ENCODE measurements at places on chromosomes 4 and X. TPM values are rescaled to one million over a fixed set of nuclear protein-coding genes. Genes with fewer than 3 reads are reported as not detected.

Gene ART3
- total RNA-seq, result not detected

Gene COL4A6
- 3.8 TPM for total RNA-seq

Gene FGF2
- 40.9 TPM for total RNA-seq

Gene EREG
- total RNA-seq, result 0.11 TPM

Gene DCAF8L2
- total RNA-seq, result not detected

Gene LPAR4
- 0.12 TPM for total RNA-seq

Gene UBQLN2
- 9.3 TPM for total RNA-seq

Gene KLKB1
- not detected for total RNA-seq

Gene HGFAC
- total RNA-seq, result not detected

Gene TMSB15A
- total RNA-seq, result 8.7 TPM

Gene KIT
- total RNA-seq, result 0.89 TPM

Gene HPSE
- total RNA-seq, result 0.75 TPM

Gene PPP2R2C
- 1.4 TPM for total RNA-seq
